ENCODE measurements at places on chromosomes 2 and 18.

- no peak for DNase-seq
These were observed 64.4 kb downstream of the SFXN5 start for GRCh38 chr2:73006969-73007710.

DNA sequence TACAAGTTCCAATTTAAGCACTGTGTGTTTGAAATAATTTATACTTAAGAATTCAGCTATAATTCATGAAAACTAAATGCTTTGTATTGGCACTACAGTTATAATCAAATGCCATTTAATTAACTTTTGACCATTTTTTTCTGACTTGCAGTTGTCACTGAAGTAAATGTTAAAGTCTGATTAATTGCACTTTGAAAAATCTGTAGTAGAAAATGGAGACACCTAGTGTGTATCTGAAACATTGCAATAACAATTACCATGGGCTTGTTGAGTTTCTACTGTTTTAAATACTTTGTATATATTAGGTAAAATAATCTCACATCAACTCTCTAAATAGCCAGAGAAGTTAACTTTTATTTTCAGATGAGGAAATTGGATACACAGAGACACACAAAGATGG, 458.6 kb upstream of the FSIP2 start:
- DNase-seq = no peak

DNA sequence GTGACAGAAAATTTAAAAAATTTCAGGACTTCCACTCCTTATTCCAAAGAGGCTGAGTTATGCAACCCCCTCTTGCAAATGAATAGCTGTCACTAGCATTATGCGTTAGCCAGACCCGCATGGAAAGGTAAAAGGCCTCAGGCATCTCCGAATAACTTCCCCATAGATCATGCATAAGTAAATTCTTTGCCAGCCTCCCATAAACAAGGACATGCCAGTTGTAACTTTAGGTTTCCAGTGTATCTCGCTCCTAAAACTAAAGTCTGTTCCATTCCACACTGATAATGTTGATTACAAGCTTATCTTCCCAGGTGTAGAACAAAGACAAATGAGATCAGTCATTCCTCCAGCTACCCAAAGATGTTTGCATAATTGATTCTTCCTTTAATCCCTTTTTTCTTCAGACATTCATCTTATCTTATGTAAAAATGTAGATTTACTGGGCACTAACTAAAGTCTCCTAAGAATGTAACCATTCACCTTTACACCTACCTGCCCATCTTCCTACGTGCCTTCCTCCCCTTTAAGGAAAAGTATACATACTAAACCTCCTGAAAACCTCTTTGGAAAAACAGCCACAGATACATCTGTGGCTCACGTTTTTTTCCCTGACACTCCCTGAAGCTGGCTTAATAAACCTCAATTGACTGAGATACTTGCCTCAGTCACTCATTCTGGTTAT, 13.6 kb upstream of the NFU1 start:
- no peak for DNase-seq

DNA sequence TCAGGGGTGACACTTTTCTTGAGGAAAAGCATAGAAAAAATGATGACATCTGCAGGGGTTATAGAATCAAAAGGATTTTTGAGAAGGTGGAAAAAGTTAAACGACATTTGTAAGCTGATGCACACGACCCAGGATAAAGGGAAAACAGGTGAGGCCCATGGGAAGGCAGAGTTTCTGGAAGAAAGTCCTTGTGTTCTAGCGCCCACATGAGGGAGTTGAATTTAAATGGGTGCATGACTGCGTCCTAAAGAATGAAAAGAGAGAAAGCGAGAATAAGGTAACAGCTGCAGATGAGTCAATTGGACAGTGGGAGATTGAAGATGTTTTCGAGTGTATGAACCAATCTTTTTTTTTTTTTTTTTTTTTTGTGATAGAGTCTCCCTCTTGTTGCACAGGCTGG, 158.1 kb downstream of the GALR1 start:
- no peak for DNase-seq

DNA sequence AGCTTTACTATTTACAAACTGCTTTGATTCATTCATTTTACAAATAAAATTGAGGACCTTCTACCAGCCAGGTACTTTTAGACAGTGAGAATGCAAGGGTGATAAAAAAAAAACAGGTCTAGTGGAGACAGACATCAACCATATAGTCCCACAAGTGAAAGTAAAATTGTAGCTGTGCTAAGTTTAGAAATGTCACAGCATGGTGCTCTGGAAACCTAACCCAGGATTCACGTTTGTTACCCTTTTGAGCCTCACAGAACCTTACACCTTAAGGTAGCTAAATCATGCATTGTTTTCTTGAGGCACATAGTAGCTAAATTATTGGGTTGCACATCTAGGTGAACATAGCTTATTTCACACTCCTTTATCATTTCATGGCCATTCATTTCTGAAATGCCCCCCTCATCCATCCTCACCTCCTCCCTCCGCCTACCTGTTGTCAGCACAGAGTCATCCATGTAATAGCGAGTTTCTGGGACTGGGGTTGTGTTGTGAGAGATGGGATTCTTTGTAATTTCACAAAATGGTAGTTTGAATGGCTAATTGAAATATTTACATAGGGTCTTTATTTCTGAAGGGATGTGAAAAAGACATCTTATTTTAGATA, 7.1 kb downstream of the MTA3 start:
- DNase-seq = no peak
